ENCODE measurements at places on chromosomes 12 and 14.

DNA sequence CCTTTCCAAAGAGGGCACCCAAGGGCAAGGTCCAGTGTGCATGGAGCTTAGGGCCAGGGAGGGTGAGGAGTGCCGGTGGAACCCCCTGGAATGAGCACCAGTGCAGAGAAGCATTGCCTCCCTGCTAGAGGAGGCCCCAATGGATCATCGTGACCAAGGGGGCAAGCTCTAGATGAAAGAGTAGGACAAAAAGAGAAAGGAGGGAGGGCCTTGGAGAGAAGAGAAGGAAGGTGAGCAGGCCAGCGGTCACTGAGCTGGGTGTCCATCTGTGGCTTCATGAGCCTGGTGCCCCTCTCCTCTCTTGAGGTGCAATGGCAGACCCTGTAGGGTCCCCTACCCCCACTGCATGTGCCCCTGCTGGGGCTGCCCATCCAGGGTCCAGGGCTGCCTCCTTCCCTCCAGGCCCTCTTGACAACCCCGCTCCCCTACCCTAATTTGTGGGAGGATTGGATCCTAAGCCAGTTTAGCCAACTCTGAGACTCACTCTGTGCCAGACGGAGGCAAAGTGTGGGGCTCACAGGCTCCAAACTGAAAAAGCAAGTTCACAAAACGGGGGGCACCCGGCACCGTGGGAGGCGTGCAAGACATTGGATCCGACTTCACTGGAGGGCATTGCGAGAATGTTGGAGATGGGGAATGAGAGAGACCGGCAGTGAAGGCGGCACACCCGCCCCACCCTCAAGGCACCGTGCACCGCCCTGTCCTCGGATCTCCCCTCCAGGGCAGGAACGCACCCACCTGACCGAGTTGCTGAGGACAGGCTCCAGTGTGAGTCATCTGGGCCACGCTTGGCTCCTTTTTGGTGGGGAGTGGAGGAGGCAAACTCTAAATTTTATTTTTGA lies 207.5 kb downstream of the KIF26A start:
- DNase-seq: no peak

GRCh38 chr14:22767323-22767589 lies 768 bp downstream of the OXA1L start:
- no peak for DNase-seq

- no peak for DNase-seq
These were observed 6.9 kb upstream of the IGF1 start for GRCh38 chr12:102487226-102487625.

- no peak for DNase-seq
These were observed 3.9 kb upstream of the TMTC2 start for GRCh38 chr12:82682851-82683261.

- peak; percentile 78 for DNase-seq
These were observed 1.4 kb upstream of the HMGA2 start for GRCh38 chr12:65822732-65823512.

- DNase-seq: no peak
These were observed 85.8 kb downstream of the TNFAIP2 start for GRCh38 chr14:103209054-103209453.

- no peak for DNase-seq
These were observed 8.3 kb upstream of the SLC38A2 start for GRCh38 chr12:46380881-46381280.

- DNase-seq: no peak
These were observed 64.7 kb downstream of the IFNG start for GRCh38 chr12:68094645-68095395.

GRCh38 chr12:79644274-79645234 lies 46.2 kb downstream of the PAWR start:
- DNase-seq: no peak

DNA sequence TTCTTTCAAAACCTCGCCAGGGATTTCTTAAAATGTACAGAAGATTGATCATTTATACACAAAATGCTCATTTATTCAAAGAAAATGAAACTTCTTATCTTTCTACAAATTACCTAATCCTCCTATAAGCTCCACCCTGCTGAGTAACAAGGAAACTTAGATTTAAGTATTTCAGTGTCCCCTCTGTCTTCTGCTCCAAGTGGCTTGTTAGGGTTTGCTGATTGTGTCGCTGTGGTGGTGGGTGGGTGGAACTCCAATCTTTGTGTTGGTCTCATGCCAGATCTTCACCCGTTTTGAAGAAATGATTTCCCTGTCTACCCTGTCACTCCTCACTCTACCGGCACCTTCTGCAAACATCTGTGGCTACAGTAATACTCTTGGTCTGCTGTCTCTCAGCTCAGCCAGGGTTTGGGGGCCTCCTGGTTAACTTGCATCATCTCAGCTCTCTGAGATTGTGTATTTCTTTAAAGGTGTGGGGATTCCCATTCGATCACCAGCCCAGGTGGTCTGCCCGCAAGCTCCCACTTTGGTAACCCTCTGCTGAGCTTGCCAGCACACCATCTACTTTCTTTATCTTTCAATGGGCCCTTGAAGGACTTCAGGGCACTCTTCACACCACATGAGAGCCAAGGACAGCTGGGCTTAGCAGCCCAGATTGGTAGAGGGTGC lies 73.8 kb downstream of the DRAM1 start:
- DNase-seq: no peak

DNA sequence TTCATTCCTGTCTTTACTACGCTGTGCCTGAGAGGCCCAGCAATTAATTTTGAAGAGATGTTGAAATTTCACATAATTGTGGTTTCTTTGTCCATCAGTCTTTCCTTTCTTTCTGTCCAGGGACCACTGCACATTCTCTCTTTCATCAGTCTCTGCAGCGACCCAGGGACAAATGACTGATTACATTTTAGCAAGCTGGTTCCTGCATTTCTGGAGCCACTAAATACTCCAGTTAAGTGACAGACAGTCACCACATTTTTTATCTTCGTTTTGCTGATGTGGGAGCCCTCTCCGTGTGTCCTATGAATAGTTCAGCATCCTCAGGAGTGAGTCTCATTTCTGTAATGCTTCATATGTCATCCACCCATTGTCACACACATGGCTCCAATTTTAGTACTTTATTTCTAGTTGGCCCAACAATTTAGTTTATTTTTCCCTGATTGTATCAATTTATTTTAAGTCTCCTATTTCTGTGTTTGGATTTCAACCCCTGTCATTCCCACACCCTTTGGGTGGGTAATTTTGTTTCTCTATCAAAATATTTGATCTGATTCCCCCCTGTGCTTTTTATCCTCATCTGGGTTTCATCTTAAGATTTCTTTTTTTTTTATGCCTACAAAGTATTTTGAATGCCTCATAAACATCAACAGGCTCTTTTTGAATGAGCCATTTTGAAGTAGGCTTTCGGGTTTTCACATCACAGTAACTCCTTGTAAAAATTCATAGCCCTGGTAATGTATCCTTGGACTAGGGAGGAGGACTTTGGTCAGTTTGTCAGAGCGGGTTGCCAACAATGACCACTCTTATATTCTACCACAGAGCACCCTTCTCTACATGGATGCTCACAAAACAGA lies 1196.5 kb downstream of the GALC start:
- no peak for DNase-seq

All from retinal pigment epithelial cell (primary cell).